ENCODE measurements at places on chromosomes 6 and 20.
A peak's percentile ranks its signal among the peaks of the same experiment; 100 is the strongest.

DNA sequence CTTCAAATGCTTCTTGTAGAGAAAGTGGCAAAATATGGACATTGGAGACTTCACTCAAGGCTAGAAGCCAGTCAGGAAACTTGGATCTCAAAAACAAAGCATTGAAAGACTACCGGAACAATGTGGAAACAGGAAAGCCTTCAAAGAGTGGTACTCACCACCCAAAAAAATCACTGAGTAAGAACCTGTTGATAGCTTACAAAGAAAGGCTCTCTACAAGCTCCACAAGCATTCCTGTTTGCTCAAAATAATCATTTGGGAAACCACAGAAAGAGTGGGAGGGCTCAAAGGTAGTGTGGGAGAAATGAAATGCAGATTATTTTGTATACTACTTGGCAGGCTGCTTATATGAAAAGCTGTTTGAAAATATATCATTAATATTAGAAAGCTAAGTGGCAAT is 9.5 kb upstream of the DST start:
- DNase-seq, result no peak

DNA sequence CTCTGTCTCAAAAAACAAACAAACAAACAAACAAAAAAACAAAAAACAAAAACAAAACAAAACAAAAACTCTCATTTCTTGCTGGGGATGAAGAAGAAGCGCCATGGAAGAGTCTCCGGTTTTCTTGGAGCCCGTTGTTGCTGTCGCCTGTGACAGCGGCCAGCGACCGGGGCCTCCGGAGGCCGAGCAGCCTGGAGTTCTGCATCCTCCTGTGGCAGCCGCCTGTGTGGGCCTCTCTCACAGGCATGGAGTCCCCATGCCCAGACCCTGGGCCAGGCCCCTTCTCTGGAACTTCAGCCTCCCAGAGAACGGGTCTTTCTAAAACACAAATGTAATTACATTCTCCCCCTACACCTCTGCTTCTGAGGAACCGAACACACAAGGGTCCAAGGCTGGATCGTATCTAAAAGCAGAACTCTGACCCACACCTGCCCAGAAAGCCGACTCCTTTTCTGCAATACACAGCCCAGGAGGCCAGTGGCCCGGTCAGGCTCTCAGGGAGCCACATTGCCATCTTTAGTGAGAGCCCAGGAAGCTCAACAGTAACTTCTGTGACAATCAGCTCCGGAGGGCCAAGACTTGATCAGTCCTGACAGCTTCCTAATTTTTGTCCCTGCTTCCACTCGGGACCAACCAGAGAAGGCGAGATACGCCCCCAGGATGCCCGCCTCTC is 18.5 kb downstream of the DACT2 start:
- no peak for DNase-seq

GRCh38 chr20:20786428-20786827 is 74.0 kb upstream of the RALGAPA2 start:
- DNase-seq, result no peak

DNA sequence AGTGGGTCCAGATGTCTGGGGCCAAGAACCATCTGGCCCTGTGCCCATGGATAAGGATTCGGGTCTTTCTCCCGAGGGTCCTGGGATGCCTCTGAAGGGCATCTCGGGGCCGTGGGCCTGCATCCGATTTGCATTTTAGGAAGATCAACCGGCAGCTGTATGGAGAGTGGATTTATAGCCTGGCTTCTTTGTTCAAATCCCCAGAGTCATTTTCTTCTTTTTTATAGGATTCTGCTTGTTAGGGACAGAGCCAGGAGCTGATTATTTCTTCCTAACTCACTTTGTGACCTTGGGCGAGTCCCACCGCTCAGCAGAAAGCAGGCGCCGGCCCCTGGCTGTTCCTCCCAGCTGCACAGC is 52.9 kb upstream of the APCDD1L start:
- no peak for DNase-seq

DNA sequence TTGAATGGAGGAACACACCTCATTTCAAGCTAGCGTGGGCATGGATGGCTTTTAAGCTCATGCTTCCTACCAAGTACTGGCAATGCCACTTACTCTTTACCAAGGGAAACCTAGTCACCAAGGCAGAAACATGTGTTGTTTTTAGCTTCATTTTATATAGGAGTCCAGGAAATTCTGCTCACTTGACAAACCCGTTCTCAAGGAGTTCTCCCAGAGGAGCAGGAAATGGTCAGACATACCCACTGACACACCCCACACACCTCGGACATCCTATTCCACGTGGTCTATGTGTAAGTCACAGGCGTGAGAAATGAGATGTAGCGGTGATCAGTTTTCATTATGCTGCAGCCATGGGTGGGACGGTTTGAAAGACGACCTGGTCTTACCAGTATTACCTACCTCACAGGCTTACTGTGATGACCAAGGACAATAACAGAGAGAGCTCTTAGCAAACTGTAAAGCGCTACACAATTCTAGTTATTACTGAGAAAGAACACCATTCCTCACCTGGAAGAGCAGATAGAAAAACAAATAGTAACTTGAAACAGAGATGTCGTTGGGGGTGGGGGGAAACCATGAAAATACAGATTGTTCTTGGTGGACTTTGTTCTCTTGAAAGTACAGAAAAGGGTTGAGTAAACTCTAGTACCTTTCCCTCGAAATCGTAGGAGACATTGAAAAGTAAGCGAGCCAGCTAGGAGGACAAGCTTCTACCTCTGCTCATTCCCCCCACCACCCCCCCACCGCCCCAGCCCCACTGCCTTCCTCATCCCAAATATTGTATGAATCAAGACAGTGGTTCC is 1.7 kb downstream of the CNKSR3 start:
- peak; percentile 46 for DNase-seq

GRCh38 chr20:46832555-46832954 is 62.1 kb upstream of the EYA2 start:
- no peak for DNase-seq

DNA sequence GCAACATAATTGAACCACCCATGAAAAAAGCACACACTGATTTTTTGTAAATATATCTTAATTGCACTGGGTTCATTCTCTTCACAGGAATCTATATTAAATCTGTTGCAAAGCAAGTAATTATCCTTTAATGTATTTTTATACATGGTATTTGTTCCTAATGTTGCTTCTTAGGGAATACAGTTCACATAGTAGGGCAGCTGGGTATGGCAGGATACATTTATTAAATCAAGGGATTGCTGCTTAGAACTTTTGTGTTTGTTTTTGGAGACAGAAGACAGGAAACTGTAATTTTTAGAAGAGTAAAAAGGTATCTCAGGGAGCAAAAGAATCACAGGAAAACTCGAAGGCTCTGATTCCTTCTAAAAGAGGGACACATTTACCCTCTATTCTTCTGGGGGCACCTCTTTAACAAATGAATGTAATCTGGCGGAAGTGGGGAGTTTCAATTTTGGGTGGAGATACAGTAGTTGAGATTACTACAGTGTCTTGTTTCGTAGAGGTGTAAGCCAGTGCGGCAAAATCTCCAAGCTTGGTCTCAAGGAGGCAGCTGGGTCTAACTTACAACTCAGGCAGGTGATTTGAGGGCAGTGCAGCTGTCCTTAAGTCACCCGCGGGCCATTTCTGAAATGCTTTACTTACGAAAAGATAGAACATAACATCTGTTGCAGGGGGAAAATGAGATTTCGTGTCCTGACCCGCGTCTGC is 812 bp upstream of the SMIM13 start:
- no peak for DNase-seq

GRCh38 chr6:50925548-50925947 is 106.9 kb downstream of the TFAP2B start:
- no peak for DNase-seq

DNA sequence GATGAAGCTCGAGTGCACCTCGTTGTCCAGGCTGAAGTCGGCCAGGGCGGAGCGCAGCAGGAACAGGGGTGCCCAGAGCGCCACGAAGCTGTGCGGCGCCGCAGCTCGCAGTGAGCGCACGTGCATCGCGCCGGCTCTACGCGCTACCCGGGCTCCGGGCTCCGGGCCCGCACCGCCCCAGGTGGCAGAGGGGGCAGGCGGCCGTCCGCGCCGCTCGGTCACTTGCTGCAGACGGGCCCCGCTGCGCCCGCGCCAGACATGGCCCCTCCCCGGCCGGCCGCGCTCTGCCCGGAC is 497 bp downstream of the BMP7 start:
- DNase-seq, result no peak

DNA sequence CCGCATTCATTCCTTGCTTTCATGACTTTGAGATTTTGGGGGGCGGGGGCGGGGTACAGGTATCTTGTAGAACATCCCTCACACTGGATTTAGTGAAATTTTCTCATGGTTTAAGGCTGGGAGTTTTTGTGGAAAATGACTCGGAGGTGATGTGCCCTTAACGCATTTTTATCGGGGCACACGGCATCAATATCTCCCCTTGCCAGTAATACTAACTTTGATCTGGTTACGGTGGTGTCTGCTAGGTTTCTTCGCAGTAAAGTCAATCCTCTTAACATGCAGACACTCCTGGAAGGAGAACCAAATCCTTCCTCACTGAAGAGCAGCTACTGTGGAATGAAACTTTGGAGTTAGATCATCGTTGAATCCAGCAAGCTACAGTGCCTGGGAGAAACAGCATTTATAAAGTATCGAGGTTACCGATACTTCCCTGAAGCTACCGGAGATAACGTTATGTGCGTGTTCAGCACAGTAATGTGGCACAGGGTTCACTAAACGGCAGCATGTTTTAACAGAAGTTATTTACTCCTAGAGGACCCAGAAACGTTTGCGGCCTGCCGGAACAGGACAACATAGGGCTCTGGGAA is 1.2 kb upstream of the DYNLRB1 start:
- DNase-seq, result peak; percentile 28

Data from EH (cell line).